ENCODE measurements at places on chromosomes 2 and 18.

GRCh38 chr2:20585710-20586594 is 64.9 kb downstream of the HS1BP3 start:
- no peak for DNase-seq

- no peak for DNase-seq
These were observed 44.4 kb downstream of the ST8SIA5 start for GRCh38 chr18:46712406-46712805.

GRCh38 chr2:60527762-60528161 is 25.7 kb downstream of the BCL11A start:
- DNase-seq, result no peak

DNA sequence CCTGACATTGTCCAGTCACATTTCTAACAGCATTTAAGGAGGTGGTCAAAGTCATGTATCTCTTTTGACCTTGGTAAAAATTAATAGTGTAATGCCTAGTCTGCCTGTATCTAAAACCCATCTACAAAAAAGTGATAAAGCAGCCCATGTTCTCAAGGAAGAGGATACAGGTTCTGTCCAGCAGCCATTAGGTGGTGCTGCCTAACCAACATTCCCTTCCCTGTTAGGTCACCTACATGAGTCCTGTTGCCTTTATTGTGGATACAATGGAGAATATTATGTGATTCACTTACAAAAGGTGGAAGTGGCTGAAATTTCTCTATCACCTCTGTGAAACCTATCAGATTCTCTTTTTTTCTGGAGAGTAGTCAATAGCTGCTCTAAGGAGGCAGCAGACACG is 52.5 kb downstream of the AQP4 start:
- no peak for DNase-seq

DNA sequence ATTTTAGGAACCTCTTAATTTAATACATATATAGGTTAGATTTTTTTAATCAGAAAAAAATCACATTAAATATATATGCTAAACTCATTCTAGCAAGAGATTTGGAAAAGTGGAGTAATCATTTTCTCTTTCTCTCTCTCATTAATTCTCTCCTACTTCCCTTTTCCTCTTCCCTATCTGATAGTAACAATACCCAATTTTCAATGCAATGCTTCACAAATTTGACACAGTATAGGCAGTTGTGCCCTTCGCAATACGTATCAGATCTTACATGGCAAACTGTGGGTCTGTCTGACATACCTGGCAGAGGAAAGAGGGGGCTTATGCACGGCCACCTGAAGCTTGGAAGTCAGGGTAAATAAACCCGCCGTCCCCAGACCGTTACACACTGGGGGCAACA is 444.3 kb downstream of the NBAS start:
- no peak for DNase-seq

DNA sequence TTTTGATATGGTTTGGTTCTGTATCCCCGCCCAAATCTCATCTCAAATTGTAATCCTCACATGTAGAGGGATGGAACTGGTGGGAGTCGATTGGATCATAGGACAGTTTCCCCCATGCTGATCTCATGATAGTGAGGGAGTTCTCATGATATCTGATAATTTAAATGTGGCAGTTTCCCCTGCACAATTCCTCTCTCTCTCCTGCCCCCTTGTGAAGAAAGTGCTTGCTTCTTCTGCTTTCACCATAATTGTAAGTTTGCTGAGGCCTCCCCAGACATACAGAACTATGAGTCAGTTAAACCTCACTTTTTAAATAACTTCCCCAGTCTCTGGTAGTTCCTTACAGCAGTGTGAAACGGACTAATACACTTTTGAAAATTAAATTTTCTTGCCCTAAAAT is 12.3 kb upstream of the KCNJ3 start:
- no peak for DNase-seq
